ENCODE measurements at places on chromosomes 3 and 15. TPM values are rescaled to one million over a fixed set of nuclear protein-coding genes. Genes with fewer than 3 reads are reported as not detected.

GRCh38 chr3:66839508-66839907 is 158.6 kb upstream of the KBTBD8 start:
- DNase-seq = no peak

The RLBP1 gene
- 1.3 TPM for total RNA-seq

DNA sequence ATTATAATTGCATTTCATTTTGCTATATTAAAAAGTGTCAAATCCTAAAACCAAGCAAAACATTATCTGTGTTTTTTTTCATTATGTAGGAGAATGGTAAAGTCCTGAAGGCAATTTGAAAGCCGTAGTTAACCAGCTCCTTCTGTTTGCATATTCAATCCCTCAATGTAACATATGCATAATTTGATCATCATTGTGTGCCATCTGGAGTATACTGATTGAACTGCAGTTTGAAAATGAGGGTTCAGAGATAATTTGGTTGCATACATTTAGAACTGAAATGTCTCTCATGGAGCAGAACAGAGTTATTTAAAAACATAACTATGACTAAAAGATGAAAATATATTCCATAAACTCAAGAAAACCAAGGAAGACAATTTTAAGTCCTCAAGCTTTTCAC is 518.6 kb downstream of the GBE1 start:
- no peak for DNase-seq

DNA sequence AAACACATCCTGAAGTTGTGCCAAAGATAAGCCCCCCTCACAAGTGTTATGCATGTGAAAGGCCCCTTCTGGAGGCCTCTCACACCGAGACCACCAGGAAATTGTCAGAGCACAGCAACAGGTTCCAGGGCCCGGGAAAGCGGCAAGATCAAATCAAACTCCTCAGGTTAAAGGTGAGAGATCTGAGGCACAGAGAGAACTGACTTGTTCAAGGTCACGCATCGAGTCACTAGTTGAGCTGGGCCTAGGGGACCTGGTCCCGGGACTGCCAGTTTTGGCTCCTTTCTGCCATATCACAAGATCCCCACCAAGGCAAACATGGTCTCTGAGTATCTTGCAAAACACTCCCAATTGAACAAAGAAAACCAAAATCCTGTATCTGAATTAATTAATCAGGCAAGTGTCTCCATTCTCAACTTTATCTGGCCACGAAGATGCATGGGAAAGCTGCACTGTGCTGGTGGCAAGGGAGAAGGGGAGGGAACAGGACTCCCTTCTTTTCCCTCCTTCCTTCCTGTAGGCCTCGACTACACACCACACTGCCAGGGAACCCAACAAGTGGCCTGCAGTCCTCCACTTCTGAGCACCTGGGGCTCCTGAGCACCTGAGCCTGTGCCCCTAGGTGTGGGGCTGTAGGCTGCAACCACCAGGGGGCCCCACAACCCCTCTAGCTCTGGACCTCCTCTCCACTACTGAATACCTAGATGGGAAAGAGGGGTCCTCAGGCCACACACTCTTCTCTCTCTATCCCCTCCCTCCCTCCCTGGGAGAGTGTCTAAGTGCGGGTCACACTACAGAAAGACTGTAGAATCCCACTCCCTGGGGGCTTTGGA is 37.3 kb downstream of the ANP32A start:
- DNase-seq = peak; percentile 53

DNA sequence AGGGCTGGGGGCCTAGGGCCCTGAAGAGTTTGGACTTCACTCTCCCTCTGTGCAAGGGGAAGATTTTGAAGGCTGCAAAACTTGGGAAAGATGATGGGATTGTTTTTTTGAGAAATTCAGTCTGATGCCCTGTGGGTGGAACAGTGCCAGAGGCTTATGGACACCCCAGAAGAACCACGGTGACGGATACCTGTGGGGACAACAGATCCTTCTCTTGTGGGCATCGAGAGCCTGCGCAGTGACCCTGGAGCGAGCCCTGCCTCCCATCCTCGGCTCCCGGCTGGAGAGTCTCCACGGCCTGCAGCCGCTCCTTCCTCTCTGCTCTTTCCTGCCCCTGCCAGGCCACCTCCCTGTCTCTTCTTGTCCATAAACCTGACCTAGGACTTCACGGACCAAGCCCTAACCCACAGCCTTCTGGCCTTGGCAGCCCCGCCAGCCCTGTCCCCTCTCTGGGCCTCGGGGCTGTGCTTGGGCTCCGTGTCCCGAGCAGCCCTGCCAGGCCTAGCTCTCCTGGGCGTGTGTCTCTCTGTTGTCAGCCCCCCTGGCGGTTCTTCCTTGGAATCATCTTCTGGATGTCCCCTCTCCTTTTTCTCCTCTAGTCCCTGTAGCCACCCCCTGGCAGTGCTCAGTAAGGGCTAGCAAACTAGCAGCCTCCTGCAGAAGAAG is 98.4 kb downstream of the VGLL4 start:
- DNase-seq = no peak

DNA sequence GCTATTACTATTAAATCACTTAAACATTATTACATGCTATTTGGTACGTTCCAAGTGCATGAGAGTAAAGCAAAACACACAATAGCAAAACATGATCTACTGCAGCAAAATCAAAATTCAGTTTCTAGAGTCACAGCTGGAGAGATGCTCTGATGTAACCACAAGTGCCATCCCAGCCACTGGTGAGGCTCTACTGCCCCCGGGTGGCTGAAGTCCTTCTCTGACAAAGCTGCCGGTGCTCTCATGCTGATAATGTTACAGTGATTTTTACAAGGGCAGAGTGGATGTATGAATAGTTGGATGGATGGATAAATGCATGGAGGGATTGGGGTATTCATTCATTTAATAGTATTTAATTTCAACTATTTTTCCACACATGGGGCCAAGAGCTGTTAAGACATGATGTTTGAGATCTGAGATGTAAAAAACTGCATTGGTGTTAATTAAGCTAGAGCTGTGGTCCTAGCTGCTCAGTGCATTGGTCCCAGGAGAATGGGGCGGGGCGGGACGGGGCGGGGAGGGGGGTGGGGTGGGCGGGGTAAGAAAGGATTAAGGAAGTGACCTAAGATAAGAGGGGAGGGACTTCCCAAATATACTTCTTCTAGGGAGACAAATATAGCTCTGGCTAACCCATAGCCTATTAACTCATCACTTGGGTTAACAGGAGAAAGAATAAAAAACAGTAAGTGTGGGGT is 5.3 kb upstream of the SPESP1 start:
- peak; percentile 85 for DNase-seq

DNA sequence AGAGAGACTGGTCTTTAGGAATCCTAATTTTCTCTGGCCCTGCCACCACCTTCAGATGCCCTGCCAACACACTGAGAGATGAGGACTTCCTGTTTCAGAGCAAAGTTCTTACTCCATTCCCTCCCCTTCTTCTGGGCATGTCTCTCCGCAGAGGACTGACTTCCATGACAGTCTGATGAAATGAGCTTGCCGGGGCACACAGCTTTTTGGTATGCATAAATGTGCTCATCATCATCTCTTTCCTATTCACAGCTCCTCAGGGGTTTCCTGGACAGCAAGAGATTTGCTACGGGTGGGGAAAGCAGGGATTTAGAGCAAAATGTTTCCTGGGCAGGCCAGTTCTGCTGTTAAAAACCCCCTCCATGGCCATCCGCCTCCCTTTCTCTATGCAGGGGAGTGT is 27.6 kb upstream of the SEMA6D start:
- DNase-seq = no peak

The P2RY13 gene
- not detected for total RNA-seq

GRCh38 chr3:36648241-36649034 is 115.9 kb downstream of the DCLK3 start:
- DNase-seq = no peak
